ENCODE measurements at places on chromosomes 16 and 17.

DNA sequence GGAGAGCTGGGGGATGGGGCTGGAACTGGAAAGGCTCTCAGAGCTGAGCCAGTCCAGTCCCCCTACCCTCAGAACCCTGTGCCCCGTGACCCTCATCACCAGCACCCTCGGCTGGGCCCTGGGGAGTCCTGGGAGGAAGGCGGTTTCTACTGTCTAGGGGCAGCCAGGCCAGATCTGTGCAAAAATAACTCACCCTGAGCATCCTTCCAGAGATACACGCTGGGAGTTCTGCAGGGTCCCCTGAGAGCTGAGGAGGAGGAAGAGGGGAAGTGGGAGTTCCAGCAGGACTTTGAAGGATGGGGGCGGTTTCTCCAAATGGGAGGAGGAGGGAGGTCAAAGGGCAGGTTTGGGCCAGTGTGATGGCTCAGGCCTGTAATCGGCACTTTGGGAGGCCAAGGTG is 5.0 kb upstream of the SLC4A1 start:
- DNase-seq, result no peak

GRCh38 chr16:4364196-4365013 is 7.2 kb upstream of the VASN start:
- DNase-seq, result no peak

GRCh38 chr16:19239511-19240155 is 45.9 kb upstream of the CLEC19A start:
- peak; percentile 59 for DNase-seq

DNA sequence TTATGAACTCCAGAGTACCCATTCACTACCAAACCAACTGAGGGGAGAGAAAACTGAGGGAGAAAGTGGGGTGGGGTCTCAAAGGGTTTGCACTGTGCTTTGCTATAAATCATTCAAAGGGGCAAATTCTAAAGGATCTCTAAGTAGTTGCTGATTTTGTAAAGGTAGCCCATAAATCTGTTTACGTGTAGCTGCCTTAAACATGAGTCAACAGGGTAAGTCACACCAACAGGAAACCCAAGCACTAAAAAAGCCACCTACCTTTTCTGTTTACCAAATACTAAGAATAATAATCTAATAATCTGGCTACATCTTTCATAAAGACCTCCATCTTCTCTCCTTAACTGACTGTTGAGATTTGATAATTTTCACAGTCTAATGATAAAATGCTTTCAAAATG is 8.4 kb upstream of the HSBP1 start:
- DNase-seq, result no peak

- no peak for DNase-seq
Observed at GRCh38 chr17:8894202-8894671, 26.8 kb upstream of the PIK3R6 start.

DNA sequence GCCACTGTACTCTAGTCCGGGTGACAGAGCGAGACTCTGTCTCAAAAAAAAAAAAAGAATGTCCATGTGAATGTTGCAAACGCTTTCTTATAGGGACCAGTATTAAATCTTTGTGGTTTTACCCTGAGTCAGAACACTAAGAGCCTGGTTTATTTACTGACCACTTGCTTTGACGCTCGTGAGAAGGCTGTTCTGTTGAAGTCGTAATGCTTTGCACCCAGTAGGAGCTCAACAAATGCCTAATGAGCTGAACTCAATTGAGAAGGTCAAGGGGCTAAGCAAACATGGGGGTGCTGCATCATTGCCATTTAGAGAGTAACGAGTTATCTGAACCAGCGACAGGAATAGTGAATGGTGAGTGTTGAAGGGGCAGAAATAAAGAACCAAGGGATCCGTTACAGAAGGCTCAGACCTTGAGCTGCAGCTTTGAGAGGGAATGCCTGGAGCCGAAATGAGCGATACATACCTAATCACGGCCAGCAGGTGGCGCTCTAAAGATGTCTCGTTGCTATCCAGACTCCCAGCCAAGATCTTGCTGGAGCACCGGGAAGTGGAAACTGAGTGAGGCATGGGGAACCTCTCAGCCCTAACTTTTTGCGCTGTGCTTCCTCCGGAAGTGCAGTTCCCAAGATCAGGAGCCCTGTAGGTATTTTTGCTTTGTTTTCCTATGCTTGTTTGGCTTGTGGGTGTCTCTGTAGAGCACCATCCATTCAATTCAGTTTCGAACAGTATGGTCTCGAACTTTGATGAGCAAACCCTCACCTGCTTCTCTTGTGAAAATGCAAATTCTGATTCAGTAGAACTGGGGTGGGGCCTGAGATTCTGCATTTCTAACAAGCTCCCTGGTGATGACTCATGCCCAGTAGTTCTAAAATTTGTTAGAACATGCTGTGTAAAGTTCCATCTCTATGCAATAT is 12.6 kb upstream of the RNF222 start:
- DNase-seq, result peak; percentile 73

GRCh38 chr17:49061524-49061943 is 64.3 kb downstream of the IGF2BP1 start:
- DNase-seq, result no peak

DNA sequence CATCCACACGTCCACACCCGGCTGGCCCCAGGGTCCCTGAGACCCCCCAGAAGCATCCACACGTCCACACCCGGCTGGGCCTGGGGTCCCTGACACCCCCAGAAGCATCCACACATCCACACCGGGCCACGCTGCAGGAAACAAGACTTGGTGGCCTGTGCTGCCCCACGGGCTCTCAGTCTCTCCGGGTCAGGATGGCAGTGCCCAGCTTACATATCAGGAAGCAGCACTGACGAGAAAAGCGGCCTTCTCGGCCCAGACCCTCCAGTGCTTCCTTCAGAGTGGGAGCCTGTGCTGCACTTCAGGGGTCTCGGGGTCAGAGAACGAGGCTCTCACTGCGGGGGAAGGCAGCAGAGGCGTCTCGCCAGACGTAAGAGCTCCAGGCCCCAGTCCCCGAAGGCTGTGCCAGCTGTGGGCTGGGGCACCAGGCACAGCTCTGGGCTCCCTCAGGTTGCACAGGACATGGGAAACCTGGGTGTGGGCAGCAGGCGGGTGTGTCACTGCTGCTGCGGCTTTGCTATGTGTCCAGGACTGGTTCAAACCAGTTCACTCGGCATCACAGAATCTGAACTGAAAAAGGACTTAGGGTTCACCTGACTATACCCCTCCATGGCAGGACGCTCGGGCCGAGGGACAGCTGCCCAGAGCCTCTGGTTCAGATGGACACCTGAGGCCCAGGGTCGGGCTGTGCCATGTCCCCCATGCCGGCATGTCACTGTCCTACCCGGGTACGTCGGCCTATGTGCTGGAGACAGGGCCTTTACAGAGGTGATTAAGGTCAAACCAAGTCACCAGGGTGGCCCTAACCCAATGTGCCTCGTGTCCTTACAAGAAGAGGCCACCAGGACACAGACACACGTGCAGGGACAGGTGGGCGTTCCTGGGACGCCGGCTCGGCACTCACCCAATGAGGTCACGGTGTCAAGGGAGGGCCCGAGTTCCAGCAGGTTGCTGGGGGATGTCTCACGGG is 40.2 kb upstream of the CHMP6 start:
- no peak for DNase-seq

DNA sequence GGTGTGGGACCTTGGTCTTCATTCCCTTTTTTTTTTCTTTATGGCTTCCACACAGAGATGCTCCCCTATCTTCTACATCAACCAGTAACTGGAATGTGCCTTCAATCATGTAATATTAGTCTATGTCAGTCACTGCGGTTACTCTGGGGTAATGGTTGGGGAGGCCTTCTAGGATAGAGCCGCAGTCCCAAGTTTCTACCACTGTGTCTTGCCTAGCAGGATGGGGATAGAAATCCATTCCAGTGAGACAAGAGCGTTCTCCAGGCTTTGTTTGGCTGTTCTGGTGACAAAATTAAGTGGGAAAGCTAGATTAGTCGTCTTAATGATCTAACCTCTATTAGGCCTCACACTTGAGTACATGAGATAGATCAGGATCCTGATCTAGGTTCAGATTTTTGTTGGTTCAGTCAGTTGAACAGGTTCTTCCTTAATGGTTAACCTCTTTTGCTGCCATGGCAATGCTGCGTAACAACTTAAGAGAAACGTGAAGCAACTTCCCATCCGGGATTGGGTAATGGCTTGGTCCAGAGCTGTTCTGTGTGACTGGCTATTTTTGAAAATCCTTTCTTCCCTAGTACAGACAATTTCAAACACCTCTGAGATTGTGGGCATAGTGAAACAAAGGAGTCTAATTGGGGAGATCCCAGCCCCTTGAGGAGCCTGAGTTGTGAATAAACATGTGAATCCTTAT is 8.7 kb downstream of the MSL1 start:
- DNase-seq, result no peak

GRCh38 chr16:59849716-59850115 is 1115.6 kb upstream of the GOT2 start:
- no peak for DNase-seq

DNA sequence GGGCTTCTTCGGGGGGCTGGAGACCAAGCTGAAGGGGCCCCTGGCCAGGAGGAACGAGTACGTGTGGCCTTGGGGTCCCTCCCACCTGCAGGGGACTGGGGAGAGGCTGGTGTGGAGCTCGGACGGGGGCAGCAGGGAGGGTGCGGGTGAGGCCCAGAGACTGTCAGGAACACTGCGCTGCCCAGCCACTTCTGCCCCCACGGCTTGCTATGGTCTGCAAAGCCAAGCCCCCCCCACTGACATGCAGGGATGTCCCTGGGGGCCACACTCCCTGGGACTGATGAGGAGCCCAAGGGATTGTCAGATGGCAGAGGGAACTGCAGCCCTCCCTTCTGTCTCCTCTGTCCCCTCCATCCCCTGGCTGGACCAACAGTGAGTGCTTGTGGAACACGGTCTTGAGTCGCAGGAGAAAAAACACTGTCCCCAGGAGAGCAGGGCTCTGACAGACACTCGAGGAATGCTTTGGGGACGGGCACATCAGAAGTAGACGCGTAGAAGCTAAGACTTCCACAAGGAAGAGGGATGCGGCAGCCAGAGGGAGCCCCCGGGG is 34.6 kb downstream of the CIBAR2 start:
- no peak for DNase-seq

GRCh38 chr16:4936991-4937781 is at the start of gene PPL:
Gene PPL (minus strand): TSS chr16:4937148. CDS start chr16:4937045, 103 bp downstream.
- DNase-seq, result peak; percentile 4

DNA sequence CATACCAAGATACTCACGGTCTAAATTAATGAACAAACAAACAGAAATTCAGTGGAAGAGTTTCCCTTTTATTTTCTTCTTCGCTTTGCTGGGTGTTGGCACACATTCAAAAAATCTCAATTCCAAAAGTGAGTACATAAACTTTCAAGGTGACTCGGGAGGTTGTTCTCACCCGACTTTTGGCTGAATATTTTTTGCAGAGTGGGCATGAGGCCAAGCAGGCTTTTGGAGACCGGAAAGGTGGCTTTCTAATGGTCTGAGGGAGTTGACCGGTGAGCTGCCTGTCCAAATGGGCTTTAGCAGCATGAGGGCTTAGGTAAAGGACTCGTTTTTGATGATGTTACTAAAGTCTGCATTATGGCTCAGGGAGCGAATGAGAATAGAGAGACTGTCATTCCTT is 318.7 kb downstream of the CPPED1 start:
- no peak for DNase-seq

- DNase-seq, result no peak
Observed at GRCh38 chr17:78248051-78248914, 16.9 kb downstream of the TMEM235 start.

- DNase-seq, result no peak
Observed at GRCh38 chr16:75111514-75111940, 5.1 kb downstream of the LDHD start.

DNA sequence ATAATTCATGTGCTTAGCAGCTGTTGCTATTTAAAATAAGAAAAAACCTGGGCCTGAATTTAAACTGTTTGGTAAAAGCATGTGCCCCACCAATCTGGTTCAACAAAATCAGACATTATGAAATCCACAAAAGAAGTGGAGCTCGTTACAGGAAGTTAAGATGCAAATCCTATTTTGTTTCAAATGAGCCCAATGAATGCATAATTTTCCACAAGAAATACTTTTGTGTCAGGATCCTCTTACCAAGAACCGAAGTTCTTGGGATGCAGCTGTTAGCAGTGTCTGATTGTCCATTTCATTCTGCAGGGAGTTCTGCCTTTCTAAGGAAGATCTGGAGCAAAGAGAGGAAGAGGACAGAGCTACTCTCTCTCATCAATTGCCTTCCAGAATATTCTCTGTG is 105.7 kb upstream of the RBBP6 start:
- no peak for DNase-seq

DNA sequence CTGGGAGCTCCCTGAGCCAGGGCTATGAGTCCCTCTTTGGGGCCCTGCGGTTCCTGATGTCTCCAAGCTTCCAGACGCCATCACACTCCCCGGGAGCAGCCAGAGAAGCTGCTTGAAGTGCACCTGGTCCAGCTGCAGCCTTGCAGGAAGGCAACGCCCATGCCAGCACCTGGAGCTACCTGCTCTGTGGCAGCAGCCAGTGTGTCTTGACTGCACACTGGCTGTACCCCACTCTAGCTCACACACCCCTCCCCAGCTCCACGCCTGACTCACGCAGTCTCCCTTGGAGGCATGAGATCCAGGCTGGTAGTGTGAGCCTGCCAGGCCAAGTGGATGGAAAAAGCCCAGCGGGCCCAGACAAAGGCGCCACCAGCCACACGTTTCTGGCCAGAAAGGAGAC is 63.3 kb downstream of the USP32 start:
- no peak for DNase-seq

- no peak for DNase-seq
Observed at GRCh38 chr17:4125552-4125951, 17.3 kb downstream of the ZZEF1 start.

DNA sequence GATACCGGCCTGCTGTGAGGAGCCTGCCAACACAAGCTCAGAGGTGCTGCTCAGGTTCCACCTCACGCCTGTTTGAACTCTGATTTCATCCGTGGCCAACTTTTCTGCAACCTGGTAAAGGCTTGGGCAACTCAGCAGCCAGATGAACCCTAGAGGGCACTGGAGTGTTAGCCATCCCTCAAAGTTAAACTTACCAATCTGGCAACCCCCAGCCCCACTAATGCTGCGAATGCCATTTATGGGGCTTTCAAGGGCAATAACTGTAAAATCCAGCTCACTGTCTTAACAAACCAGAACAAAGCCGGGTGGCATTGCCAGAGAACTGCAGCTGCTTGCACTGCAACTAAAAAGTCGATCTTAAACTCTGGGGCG is 105.5 kb downstream of the AXIN2 start:
- DNase-seq, result peak; percentile 18

DNA sequence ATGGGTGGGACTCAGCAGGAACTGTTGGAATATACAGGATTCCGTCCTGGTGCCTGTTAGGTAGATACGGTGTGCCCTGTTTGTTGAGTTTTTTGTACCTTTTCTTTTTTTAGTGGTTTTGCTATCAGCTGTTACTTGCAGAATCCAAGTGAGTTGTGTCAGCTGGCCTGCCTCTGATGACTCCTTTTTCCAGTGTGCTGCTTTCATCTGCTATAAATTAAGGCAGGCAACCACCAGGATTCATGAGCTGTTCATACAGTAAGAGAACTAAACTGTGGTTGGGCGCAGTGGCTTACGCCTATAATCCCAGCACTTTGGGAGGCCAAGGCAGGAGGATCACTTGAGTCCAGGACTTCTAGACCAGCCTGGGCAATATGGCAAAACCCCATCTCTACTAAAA is 79.9 kb downstream of the WNT3 start:
- DNase-seq, result no peak

Data from NCI-H1092 treated with DMSO at 0.1 percent for 48 hours (cell line).